ENCODE measurements at places on chromosomes 7 and 10.

- DNase-seq = no peak
These were observed 61.4 kb downstream of the ZRANB1 start for GRCh38 chr10:125003146-125003900.

GRCh38 chr10:36462194-36462593 lies 663.2 kb upstream of the ANKRD30A start:
- no peak for DNase-seq

GRCh38 chr7:50266635-50267386 lies 37.7 kb upstream of the IKZF1 start:
- DNase-seq = no peak

- no peak for DNase-seq
These were observed 1.9 kb downstream of the SLC29A4 start for GRCh38 chr7:5284304-5285281.

DNA sequence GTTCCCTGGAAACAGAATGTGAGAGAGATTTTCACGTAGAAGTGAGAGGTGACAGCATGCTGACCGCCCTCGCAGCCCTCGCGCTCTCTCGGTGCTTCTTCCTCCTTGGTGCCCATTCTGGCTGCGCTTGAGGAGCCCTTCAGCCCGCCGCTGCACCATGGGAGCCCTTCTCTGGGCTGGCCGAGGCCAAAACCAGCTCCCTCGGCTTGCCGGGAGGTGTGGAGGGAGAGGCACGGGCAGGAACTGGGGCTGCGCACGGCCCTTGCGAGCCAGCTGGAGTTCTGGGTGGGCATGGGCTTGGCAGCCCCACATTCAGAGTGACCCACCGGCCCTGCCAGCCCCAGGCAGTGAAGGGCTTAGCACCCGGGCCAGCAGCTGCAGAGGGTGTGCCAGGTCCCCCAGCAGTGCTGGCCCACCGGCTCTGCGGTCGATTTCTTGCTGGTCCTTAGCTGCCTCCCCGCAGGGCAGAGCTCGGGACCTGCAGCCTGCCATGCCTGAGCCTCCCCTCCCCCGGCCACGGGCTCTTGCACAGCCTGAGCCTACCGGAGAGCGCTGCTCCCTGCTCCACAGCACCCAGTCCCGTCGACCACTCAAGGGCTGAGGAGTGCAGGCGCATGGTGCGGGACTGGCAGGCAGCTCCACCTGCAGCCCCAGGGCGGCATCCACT lies 888.7 kb upstream of the ZWINT start:
- DNase-seq = no peak

DNA sequence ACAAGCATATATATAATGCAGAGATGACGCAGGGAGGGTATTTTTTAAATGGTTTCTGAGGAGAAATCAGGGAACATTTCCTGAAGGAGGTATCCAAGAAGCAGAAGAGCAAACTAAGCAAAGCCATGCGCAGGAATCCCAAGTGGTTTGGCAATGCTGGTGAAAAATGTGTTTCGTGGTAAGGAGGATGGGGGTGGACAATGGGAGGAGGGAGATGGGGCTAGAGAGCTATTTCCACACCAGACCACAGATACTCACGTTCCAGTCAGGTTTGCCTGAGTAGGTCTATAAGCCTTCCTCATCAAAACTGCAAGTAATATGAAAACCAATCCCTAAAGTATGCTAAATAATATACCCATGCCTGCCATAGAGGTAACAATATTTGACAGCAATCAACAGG lies 223.7 kb upstream of the MKLN1 start:
- no peak for DNase-seq

GRCh38 chr7:43193893-43194292 lies 81.4 kb downstream of the HECW1 start:
- no peak for DNase-seq

- no peak for DNase-seq
These were observed 563.4 kb downstream of the KCNMA1 start for GRCh38 chr10:77074104-77074624.

GRCh38 chr10:133130602-133131001 lies 29.4 kb upstream of the KNDC1 start:
- no peak for DNase-seq
